ENCODE measurements at places on chromosomes 13 and 19.

GRCh38 chr13:59103004-59103768, 1060.5 kb downstream of the DIAPH3 start:
- no peak for DNase-seq

DNA sequence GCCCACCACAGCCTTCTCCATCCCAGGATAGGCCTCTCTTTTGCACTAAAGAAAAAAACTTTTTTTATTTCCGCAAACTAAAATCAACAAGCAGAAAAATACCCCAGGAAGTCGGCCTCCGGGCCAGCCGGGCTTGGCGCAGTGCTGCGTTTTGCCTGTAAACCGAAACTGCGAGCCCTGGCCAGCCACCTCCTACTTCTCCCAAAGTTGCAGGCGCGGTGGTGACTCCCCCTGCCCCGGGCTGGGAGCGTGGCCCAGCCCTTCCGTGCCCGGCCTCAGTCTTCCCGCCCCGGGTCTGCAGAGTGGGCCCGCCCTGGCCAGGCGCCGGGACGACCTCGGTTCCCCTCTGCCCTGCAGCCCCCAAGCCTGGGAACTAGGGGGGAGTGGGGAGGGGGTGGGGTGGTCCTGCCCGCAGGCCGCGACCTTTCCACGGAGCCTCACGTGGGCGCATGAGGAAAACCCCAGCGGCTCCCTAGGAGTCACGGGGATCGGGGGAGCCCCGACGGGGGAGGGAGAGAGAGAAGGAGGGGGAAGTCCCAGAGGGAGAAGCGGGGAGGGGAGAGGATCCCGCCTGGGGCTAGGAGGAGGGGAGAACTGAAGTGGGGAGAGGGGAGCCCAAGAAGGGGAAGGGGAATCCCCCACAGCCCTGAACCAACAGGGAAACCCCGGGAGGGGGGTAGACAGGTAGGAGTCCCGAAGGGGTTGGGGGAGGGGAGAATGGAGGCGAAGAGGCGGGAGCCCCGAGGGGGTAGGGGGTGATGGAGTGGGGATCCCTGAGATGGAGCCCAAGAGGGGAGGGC, 3.0 kb downstream of the GADD45B start:
- peak; percentile 62 for DNase-seq

DNA sequence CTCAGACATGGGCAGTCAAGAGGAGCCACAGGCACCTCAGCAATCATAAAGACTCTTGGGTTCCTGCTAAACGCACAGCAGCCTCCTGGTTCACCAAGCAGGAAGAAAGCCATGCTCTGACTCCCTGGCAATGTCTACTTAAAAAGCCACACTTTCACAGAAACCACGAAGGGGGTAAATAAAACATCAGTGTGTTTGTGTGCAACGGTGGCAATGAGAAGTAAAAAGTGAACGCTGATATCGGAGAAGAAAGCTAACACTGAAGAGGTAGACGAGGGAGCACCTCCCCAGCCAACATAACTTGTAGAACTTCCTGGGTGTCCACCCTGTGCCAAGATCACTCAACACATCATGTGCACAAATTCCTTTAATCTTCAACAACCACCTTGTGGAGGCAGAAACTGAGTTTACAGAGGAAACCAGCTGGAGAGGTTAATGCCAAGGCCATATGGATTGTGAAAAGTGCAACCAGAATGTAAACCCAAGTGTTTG, 30.2 kb downstream of the HSPH1 start:
- DNase-seq, result no peak

- DNase-seq, result no peak
These were observed 260.0 kb downstream of the FGF14 start for GRCh38 chr13:102141625-102142472.

DNA sequence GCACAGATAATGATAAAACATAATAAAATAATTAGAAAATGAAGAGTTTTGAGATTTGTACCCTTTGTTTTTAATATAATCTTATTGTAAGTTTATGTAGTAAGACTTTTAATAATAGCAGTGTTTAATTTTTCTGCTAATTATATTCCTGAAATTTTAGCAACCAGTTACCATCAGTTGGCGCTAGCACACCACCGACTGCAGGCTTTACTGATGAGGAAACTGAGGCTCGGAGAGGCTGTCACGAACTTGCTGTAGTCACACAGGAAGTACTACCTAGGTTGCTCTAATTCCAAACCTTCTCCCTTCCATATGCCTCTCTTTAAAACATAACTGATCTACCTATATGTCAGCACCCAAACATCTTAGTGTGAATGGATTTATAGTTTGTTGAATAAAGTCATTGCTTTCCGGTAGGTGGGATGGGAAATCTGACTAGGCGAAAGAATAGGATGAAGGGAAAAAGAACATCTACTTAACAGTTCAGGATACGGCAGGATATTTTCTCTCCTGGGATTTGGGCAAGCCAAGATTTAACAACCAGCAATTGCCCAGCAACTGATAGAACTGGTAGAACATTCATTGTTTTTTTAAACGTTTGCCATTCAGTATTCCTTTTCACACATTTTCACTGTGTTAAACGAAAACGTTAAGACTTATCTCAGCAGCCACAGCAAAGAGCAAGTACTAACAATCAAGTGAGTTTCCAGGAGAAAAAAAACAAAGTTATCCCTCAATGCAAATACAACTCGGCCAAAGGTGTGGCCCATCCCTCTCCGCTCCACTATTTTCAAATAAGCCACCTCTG, 822 bp upstream of the RFXAP start:
- no peak for DNase-seq

- peak; percentile 58 for DNase-seq
These were observed 78.3 kb downstream of the TSHZ3 start for GRCh38 chr19:31270897-31271296.

DNA sequence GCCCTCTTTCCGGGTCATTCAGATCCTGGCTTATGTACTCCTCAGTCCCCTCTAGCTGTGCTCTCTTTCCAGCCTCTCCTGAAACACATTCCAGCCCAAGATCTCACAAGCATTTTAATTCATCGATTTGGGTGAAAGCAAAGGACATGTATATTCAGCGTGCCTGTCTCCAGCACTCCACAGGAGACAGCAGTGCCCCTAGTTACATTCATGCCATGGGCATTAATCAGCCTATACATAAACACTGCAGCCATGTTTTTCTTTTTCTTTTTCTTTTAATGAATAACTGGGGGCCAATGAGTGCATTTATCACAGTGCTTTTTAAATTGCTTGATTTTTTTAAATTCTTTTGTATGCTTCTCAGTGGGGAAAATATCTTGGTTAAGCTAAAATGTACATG, 199.1 kb downstream of the DCT start:
- DNase-seq, result peak; percentile 45

- no peak for DNase-seq
These were observed 2.2 kb downstream of the TNNT1 start for GRCh38 chr19:55146705-55147273.

DNA sequence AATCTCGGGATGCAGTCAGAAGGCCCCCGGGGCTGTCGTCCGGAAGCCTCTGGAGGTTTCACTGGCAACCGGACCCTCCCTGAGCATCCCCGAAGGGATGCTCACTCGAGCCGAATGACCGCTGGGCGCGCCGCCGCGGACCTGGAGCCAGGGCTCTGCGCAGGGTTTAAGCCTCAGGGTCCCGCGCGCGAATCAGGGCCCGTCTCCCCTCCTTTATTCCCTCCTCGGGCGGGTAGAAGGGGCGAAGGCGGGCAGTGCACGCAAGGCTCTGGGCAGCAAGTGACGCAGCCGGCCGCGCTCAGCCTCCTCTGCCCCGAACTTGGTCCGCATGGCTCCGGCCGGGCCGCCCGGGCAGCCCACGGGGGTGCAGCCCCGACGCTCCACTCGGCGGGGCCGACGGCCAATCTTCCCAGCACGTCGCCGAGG, 572 bp downstream of the SHISA2 start:
- no peak for DNase-seq

- peak; percentile 16 for DNase-seq
These were observed 50.6 kb downstream of the CELF5 start for GRCh38 chr19:3274942-3275582.

DNA sequence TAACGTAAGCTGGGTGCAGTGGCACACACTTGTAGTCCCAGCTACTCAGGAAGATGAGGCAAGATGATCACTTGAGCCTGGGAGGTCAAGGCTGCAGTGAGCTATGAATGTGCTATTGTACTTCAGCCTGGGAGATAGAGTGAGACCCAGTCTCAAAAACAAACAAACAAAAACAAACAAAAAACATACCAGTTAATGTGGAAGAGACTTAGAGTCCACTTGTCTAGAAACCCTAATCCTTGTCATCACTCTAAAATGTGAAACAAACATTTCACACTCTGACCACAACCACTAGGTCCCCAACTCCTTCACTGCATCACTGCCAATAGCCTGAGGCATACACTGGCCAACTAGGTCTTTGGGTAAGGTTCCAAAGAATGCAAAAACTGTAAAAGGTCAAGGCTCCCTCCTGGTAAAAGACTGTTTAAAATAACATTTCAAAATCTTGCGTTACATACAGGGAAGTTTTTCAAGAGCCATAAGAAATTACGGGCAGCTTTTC, 28.6 kb upstream of the CYP2B6 start:
- peak; percentile 38 for DNase-seq

- DNase-seq, result peak; percentile 12
These were observed 8.3 kb upstream of the SYCN start for GRCh38 chr19:39212375-39212742.

GRCh38 chr13:68170961-68171360, 940.8 kb upstream of the PCDH9 start:
- no peak for DNase-seq

- DNase-seq, result no peak
These were observed 19.1 kb upstream of the TEX101 start for GRCh38 chr19:43395561-43395960.

DNA sequence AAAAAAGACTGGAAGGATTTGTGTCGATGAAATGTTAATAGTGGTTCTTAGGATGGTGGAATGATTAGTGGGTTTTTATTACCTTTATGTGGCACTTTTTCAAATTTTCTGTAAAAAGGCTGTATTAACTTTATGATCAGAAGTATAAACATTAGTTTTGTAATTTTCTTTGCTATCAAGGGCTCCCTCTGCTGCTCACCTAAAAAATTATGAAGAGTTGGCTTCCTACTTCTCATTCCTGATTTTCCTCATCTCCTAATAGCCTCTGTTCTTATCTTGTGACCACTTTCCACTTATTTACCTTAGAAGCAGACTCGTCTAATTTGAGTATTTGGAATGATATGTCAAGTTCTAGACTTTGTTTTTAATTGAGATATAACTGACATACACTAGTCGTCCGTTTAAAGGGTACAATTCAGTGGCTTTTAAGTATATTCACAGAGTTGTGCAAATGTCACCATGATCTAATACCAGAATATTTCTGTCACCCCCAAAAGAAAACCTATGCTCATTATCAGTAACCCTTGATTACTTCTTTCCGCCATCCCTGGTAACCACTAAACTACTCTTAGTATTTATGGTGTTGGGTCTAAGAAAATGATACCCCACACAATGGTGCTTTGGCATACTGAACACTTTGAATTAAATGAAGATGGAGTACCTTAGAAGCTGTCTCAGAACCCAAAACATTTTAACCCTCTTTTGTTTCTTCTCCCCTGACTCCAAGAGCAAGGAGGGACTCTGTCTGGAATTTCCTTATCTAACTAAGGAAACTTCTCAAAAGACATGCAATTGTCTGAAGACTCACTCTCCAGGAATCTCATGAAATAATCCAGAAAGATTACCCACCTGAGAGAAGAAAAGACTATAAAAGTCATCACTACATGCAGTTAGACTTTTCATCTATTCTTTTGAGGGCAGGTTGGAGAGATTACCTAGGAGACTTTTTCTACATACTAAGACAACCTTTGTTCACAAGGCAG, 311.3 kb downstream of the DLEU7 start:
- DNase-seq, result peak; percentile 29

DNA sequence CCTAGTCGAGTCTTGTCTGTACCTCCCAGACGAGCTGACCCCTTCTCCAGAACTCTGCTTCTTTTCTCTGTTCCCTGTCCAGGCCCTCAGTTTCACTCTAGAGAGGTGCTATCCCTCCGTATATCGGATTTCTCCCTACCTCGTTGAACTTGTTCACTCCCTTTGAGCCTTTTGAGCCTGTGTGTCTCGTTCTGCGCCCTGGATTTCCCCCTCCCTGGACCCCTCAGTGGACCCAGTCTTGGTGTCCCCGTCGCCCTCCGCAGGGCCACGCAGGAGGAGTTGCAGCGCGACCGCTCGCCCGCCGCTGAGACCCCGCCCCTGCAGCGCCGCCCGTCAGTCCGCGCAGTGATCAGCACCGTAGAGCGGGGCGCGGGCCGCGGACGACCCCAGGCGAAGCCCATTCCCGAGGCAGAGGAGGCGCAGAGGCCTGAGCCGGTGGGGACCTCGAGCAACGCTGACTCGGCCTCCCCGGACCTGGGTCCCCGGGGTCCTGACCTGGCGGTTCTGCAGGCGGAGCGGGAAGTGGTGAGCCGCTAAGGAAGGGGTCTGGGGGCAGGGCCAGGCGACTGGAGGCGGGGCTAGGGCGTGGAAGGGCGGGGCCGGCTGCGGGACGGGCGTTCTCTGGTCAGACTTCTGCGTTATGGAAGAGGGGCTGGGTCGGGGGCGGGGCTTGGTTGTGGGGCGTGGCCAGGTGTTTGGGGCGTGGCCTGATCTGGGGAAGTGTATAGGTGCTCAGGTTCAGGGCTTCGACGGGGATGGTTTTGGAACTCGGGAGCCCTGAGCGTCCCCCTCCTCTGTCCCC, 5.5 kb downstream of the EPS8L1 start:
- DNase-seq, result peak; percentile 73

- no peak for DNase-seq
These were observed 14.2 kb downstream of the TSHZ3 start for GRCh38 chr19:31334849-31335624.

- DNase-seq, result no peak
These were observed 1633.0 kb upstream of the PCDH20 start for GRCh38 chr13:63048653-63049052.

GRCh38 chr19:27765397-27765796, 1447.6 kb downstream of the UQCRFS1 start:
- DNase-seq, result no peak

DNA sequence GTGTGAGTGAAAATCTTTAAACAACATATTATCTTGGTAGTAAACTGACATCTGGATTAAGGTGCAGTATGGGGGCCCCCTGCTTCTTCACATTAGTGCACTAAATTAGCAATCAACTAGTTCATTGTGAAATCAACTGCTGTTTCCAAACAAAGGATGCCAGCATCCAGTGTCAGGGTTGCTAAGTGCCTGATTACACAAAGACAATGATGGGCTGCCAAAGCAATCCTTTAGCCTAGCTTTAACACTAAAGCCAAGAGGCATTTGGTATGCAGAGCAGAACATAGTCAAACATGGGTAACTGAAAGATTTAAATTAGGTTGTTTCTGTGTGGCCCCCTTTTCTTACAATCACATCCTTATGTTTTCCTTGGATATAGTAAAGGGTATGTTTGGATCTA, 543.1 kb upstream of the SLITRK5 start:
- DNase-seq, result no peak

- DNase-seq, result no peak
These were observed 387.2 kb downstream of the GPC5 start for GRCh38 chr13:91785431-91786119.

DNA sequence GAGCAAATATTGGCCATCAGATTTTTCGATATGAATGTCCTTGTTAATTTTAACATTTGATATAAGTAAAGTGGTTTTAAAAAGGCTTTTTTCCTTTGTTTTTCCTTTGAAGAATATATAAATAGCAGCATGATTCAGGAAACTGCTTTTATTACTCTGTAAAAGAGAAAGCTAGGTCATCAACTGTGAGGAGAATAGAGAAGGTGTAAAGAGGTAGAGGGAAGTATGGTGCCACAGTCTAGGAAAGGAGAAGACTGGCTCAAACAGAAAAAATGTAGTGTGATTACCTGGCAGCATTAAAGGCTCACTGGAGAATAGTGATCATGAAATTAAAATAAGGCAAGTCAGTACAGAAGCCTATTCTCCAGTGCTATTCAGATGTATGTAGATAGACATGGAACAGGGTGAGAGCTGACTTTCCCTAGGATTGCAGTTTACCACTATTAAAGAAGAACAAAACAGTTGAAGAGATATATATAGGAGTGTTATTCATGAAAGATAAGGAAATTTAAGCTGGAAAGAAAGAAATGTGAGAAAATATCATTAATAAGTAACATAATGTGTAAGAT, 1115.9 kb upstream of the PCDH9 start:
- no peak for DNase-seq

All from brain microvascular endothelial cell (primary cell).